ENCODE measurements at places on chromosomes 4 and X.
A peak's percentile ranks its signal among the peaks of the same experiment; 100 is the strongest.

GRCh38 chr4:40540800-40541199, 88.9 kb downstream of the RBM47 start:
- DNase-seq = peak; percentile 38

GRCh38 chr4:107709916-107710315, 10.1 kb downstream of the PAPSS1 start:
- peak; percentile 24 for DNase-seq

GRCh38 chr4:1611501-1611870, 72.6 kb downstream of the FAM53A start:
- no peak for DNase-seq

DNA sequence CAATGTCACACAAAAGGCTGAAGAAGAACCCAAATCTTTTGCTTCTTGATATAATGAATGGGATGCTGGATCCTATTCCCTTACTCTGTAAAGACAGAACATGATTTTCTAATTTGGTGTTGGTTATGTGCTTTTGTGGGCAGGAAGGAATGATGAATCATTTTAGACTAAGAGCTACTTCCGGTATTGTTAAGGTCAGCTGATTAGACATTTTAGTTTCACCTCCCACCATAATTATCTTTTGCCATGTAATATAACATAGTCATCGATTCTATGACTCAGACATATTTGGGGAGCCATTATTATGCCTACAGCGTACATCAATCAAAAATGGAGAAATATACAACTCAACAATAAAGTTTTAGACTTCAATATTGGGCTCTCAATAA, 265.3 kb downstream of the ZNF674 start:
- peak; percentile 38 for DNase-seq
